ENCODE measurements at places on chromosomes 7 and 10. TPM values are rescaled to one million over a fixed set of nuclear protein-coding genes. Genes with fewer than 3 reads are reported as not detected.

OR6B1 gene
- polyA plus RNA-seq, result not detected

KNDC1 gene
- polyA plus RNA-seq, result not detected

TMEM184A gene
- not detected for polyA plus RNA-seq

GIMAP5 gene
- polyA plus RNA-seq, result 291 TPM

PRR15 gene
- polyA plus RNA-seq, result not detected

SCIN gene
- not detected for polyA plus RNA-seq

CEP41 gene
- 17.9 TPM for polyA plus RNA-seq

FAM200A gene
- polyA plus RNA-seq, result 1.9 TPM

VENTX gene
- polyA plus RNA-seq, result 0.24 TPM

CCL24 gene
- not detected for polyA plus RNA-seq

CELF2 gene
- 95.4 TPM for polyA plus RNA-seq

BICC1 gene
- polyA plus RNA-seq, result 0.11 TPM

Data from immature natural killer cell (primary cell).